ENCODE measurements at places on chromosomes 1 and 21.

GRCh38 chr1:196557797-196558196 lies 50.4 kb downstream of the KCNT2 start:
- H3K4me1 ChIP-seq = peaks cover 6% of the 10 kb centered on the region
- H3K36me3 ChIP-seq = no peaks in the 10 kb centered on the region
- no peak for DNase-seq
- no peak overlapping the region for H3K4me3 ChIP-seq

DNA sequence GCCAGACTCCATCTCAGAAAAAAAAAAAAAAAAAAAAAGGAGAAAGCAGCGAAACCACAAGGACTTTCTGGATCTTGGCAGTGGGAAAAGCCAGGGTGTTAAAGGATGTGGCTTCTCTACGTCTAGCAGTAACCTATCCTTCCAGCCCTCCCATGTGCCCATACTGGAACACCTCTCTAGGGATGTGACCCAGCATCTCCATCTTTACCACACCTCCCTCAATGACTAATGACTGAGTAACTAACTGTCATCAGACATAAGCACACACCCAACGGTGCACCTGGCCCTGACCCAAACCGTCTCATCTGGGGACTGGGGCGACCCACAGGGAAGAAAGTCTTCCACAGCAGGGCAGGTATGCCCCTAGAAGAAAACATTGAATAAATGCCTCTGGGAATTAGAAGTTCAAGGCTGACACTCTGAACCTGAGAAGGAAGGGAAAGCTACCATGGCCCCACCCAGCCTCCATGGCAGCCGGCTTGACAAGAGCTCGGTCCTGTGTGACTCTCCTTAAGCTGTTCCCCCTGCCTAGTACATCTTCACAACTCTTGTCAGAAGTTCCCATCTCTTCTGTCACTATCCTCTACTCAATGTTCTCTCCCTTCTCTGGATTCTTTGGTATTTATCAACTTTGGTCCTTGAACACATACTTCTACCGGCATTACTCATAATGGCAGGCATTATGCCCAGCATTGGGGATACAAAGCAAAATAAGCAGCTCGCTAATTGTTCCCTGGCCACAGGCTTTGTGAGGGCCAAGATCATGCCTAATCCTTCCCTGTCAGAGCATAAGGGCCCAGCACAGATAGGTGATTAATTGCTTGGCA lies 14.8 kb upstream of the PAQR6 start:
- H3K4me1 ChIP-seq = peaks cover 25% of the 10 kb centered on the region
- no peak overlapping the region for H3K4me3 ChIP-seq
- H3K36me3 ChIP-seq = peaks cover 95% of the 10 kb centered on the region
- no peak for DNase-seq
- no peaks in the 10 kb centered on the region for H3K27me3 ChIP-seq
- peak overlapping the region; percentile 61 for H3K27ac ChIP-seq

DNA sequence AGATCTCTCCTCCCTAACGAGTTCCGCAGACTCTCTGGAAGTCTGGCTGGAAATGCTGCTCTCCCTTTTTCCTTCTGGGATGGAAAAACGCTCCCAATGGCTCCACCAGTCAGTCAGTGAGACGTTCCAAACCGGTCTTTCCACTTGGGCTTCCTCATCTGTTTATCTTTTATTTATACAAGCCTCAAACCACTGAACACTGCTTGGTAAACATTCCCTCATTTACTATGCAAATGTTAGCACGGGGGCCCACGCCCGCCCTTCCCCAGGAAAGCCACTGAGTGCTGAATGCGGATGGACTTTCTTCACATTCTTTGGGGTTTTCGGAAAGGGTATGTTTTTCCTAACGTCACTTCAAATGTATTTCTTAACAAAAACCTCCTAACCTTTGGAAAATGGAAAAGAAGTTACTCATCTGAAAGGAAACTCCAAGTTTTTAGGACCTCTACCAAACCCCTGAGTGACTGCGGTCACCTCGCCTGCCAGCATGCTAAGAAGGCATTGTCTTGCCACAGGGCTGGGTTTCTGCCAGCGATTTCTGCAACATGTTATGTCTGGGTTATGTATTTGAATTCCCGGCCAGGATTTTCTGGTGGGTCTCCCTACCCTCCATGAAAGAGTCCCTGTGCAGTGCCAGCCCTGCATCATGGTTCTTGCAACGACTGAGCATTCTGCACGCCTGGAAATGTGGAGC lies 14.0 kb upstream of the UMODL1 start:
- H3K4me3 ChIP-seq = no peak overlapping the region
- H3K27ac ChIP-seq = peak overlapping the region; percentile 31
- H3K4me1 ChIP-seq = peaks cover 17% of the 10 kb centered on the region
- H3K36me3 ChIP-seq = no peaks in the 10 kb centered on the region

- no peak for DNase-seq
- no peaks in the 10 kb centered on the region for H3K36me3 ChIP-seq
- peaks cover 33% of the 10 kb centered on the region for H3K4me1 ChIP-seq
- no peaks in the 10 kb centered on the region for H3K27me3 ChIP-seq
- H3K4me3 ChIP-seq = peak overlapping the region; percentile 98
- H3K27ac ChIP-seq = peak overlapping the region; percentile 80
These were observed 519 bp downstream of the FNBP1L start for GRCh38 chr1:93448292-93448982.

DNA sequence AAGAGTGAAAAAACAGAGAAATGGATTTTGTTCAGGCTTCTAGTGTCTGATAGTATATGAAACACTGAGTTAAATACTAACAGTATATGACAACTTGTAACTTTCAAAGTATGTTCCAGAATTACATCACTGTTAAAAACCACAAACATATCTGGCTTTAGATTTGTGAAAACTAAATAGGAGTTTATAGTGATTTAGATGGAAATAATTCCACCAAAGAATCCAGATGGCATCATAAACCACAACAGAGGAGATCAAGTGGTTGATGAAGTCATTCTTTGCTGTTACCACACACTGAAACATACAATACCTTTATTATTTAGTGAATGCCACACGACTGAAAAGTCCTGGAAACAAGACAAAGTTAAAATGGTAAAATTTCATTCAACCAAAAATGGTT lies 37.2 kb downstream of the ALG14 start:
- peaks cover 32% of the 10 kb centered on the region for H3K4me1 ChIP-seq
- H3K36me3 ChIP-seq = no peaks in the 10 kb centered on the region
- H3K27ac ChIP-seq = peak overlapping the region; percentile 37
- no peaks in the 10 kb centered on the region for H3K27me3 ChIP-seq
- no peak overlapping the region for H3K4me3 ChIP-seq

GRCh38 chr1:180598333-180598974 lies 33.4 kb upstream of the XPR1 start:
- no peaks in the 10 kb centered on the region for H3K36me3 ChIP-seq
- H3K4me3 ChIP-seq = no peak overlapping the region
- DNase-seq = no peak
- H3K4me1 ChIP-seq = no peaks in the 10 kb centered on the region

DNA sequence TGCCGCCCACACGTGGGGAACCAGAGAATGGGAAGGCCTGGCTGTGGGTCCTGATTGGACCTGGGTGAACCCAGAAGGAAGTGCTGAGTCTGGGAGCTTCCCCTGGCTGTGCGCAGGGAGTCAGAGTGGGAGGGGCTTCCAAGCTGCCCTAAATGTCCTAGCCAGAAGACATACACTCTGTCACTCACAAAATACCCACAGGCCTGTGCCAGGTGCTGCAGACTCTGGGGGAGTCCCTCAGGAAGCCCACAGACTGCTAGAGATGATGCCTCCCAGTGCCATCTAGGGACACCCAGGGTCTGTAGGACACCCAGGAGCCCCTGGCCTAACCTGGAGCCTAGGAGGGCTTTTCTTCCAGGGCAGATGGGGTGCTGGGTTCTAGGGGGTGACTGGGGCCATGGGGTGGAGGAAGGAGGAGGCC lies 33.7 kb upstream of the LRP8 start:
- DNase-seq = peak; percentile 30
- H3K4me3 ChIP-seq = no peak overlapping the region
- no peaks in the 10 kb centered on the region for H3K27me3 ChIP-seq
- H3K36me3 ChIP-seq = no peaks in the 10 kb centered on the region
- no peaks in the 10 kb centered on the region for H3K4me1 ChIP-seq

DNA sequence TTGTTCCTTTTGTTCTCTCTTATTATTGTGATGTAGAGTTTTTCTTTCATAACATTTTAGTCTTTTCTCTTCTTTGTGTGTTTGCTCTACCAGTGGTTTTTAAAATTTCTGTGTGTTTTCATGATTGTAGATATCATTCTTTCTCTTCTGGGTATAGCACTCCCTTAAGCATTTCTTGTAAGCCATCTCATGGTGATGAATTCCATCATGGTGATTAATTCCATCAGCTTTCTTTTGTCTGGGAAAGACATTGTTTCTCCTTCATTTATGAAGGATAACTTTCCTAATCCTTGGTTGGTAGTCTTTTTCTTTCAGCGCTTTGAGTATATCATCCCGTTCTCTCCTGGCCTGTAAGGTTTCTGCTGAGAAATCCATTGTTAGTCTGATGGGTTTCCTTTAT lies 22.7 kb downstream of the CD55 start:
- H3K4me3 ChIP-seq = no peak overlapping the region
- no peak for DNase-seq
- no peak overlapping the region for H3K27ac ChIP-seq
- H3K4me1 ChIP-seq = no peaks in the 10 kb centered on the region

GRCh38 chr1:169468982-169469381 lies 16.8 kb downstream of the SLC19A2 start:
- no peak overlapping the region for H3K4me3 ChIP-seq
- peaks cover 9% of the 10 kb centered on the region for H3K36me3 ChIP-seq
- no peak overlapping the region for H3K27ac ChIP-seq
- no peaks in the 10 kb centered on the region for H3K4me1 ChIP-seq
- no peaks in the 10 kb centered on the region for H3K27me3 ChIP-seq
- DNase-seq = no peak

DNA sequence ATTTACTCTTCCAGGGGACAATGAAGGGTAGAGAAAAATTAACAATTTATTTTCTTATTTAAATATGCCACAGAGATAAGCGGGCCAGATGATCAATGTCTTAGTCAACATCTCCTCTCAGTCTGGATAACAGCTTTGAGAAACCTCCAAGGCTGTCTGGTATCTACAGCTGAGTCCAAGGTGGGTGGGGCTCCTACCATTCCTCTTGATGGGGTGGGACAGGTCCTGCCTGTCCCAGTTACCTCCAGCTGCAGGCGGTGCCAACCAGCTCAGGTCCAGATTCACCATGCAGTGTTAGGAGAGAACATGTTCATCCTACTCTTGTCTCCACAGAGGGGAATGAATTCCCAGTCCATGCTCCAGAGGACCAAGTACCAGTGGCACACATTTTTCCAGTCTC lies 21.1 kb downstream of the CSMD2 start:
- H3K36me3 ChIP-seq = no peaks in the 10 kb centered on the region
- no peaks in the 10 kb centered on the region for H3K4me1 ChIP-seq
- H3K27me3 ChIP-seq = no peaks in the 10 kb centered on the region
- DNase-seq = no peak

DNA sequence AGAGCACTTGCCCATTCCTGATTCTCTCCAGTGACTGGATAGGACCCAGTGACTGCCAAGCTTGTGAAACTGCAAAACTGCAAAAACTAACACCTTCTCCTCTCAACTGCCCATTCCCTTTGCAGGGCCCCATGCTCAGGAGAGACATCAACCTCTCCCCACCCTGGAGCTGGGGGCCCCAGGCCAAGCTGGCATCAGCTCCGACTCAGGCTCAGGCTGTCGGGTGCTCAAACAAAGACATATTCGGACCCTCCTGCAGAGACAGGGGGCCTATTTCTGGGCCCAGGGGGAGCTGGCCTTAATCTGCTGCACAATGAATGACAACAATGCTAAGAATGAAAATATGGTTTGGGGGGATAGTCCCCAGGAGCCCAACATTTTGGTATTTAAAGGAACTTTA lies 11.8 kb downstream of the LMX1A start:
- H3K27me3 ChIP-seq = peaks cover 44% of the 10 kb centered on the region
- no peaks in the 10 kb centered on the region for H3K36me3 ChIP-seq
- no peaks in the 10 kb centered on the region for H3K4me1 ChIP-seq
- H3K27ac ChIP-seq = no peak overlapping the region
- H3K4me3 ChIP-seq = no peak overlapping the region
- no peak for DNase-seq

DNA sequence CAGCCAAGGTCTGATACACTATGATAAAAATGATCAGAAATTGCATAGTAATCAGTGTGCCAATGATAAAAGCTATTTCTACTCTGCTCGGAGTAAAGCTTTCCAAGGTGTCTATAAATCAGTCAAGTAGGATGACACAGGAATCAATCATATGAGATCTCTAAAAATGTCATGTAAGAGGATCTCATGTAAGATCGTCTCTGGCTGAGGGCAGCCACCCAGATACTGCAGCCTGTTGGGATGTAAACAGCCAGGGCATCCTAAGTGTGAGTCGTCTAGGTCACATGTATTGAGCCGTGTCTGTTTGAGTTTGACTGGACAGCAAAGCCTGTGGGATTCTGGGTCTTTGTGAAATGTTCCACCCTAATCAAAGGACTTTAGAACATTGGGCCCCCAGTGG lies 2.8 kb upstream of the TEX35 start:
- no peak for DNase-seq
- no peaks in the 10 kb centered on the region for H3K27me3 ChIP-seq
- H3K4me1 ChIP-seq = no peaks in the 10 kb centered on the region
- no peak overlapping the region for H3K27ac ChIP-seq

DNA sequence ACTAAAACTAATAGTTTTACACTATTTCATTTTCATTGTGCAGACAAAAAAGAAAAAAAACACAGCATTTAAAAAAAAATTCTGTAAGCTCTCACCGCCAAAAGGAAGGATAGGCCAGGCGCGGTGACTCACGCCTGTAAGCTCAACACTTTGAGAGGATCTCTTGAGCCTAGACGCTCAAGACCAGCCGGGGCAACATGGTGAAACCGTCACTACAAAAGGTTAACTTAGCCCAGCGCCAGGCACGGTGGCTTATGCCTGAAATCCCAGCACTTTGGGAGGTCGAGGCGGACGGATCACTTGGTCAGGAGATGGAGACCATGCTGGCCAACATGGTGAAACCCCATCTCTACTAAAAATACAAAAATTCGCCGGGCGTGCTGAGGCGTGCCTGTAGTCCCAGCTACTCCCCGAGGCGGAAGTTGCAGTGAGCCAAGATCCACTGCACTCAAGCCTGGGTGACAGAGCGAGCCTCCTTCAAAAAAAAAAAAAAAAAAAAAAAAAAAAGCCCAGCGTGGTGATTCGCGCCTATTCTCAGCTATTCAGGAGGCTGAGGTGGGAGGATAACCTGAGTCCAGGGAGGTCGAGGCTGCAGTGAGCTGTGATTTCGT lies 14.3 kb upstream of the SPEN start:
- H3K36me3 ChIP-seq = no peaks in the 10 kb centered on the region
- H3K4me1 ChIP-seq = peaks cover 40% of the 10 kb centered on the region
- peak; percentile 90 for DNase-seq

- H3K4me3 ChIP-seq = no peak overlapping the region
- no peaks in the 10 kb centered on the region for H3K4me1 ChIP-seq
- no peaks in the 10 kb centered on the region for H3K27me3 ChIP-seq
- DNase-seq = no peak
- no peak overlapping the region for H3K27ac ChIP-seq
These were observed 242.8 kb downstream of the CRB1 start for GRCh38 chr1:197510691-197511378.
